ENCODE measurements at places on chromosomes 4 and X.

GRCh38 chr4:3257556-3258482, 8.9 kb downstream of the MSANTD1 start:
- DNase-seq, result no peak

- no peak for DNase-seq
These were observed 449.7 kb downstream of the PCDH7 start for GRCh38 chr4:31169846-31170245.

- peak; percentile 86 for DNase-seq
These were observed 22.9 kb upstream of the CWH43 start for GRCh38 chr4:48963042-48963679.

DNA sequence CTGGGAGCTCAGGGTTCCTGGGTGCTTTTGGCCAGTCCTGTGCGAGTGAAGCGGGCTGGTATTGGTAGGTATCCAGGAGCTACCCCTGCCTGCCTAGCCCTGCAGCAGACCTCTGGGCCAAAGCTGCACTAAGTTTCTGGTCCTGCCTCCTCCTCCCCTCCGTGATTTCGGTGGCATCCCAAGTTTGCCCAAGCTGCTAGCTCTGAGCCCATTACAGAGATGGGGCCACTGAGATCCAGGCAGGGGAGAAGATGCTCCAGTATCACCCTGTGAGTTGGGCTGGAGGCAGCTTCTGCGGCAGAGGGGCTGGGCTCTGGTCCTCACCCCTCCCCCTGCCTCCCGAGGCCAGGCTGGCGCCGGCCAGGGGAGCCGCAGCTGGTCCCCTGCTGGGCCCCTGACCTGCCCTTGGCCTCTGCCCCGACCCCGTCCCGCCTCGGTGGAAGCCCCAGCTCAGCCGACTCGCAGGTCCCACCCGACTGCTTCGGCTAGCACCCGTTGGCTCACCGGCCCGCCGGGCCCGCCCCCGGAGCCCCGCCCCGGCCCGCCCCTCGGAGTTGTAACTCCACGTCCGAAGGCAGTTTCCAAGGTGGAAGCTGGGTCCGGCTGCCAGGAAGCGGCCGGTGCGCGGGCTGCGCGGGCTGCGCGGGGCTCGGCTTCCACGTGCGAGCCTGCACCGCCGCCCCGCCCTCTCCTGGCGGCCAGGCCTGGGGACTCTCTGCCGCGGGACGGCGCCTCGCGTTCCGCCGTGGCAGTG, at the start of gene DUSP9:
Gene DUSP9 (plus strand): TSS at position 584 of the 754 bp plus-strand sequence. CDS start 751 bp downstream, outside the sequence.
- no peak for DNase-seq

- DNase-seq, result no peak
These were observed 3.1 kb downstream of the AMOT start for GRCh38 chrX:112837531-112837930.

GRCh38 chrX:33065415-33065814, 145.9 kb downstream of the DMD start:
- no peak for DNase-seq

- no peak for DNase-seq
These were observed 293.3 kb downstream of the ADGRL3 start for GRCh38 chr4:61493470-61493869.

DNA sequence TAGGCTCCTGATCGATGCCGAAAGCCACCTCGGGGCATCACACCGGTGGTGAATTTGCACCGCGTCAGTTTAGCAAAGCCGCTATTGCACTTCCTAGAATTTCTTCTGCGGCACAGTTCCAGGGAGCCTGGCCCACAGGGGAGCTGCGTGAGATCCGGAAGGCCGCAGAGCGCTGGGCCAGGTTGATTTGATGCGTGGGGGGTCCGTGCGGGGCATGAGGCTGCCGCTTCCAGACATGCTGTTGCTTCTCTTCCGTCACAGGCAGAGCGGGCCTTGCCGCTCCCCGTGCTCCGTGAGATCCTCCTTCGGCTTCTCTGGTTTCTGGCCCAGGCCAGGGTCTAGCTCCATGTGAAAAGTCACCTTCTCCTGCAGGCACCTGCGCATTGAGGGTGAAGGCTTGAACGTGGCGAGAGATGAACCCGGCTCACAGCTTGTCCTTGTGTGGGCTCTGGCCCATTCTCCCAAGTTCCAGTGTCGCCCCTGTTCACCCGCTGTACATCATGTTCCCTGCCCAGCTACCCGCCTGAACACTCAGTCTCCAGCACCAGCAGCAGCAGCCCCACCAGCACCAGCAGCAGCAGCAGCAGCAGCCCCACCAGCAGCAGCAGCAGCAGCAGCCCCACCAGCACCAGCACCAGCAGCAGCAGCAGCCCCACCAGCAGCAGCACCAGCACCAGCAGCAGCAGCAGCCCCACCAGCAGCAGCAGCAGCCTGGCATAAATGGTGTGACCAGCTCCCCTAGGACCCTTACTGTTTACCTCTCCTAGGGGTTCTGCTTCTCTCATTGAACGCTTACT, 131.2 kb downstream of the TRIML1 start:
- DNase-seq, result no peak

DNA sequence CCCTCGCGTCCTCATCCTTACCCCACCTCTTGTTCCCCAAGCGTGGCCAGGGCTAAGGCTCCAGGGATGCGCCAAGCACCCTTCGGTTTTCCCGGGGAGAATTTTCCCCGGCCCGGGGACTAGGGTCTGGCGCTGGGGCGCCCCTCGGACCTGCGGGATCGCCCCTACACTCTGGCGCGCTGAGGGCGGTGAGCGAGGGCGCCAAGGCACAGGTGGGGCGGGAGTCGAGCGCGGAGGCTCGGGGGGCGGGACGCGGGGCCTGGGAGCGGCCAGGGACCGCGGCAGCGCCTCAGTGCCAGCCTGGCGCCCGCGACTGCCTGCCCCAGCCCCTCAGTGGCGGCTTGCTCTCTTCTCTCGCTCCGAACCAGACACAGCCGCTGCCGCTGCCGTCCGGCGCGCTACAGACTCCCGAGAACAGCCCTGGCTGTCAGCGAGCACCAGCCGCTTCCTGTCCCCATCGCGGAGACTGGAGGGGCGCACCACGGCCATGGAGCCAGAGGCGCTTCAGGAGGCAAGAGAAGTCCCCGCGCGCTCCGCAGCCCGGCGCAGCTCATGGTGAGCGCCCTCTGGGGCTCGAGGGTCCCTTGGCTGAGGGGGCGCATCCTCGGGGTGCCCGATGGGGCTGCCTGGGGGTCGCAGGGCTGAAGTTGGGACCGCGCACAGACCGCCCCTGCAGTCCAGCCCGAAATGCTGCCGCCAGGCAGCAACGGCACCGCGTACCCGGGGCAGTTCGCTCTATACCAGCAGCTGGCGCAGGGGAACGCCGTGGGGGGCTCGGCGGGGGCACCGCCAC, at the start of gene DRD5:
Gene DRD5 (plus strand): TSS at position 292 of the 793 bp plus-strand sequence. CDS start 396 bp downstream, at position 688.
- no peak for DNase-seq

GRCh38 chrX:118353081-118353850, 7.4 kb downstream of the WDR44 start:
- DNase-seq, result no peak

GRCh38 chr4:86032476-86033022, 327.3 kb downstream of the MAPK10 start:
- peak; percentile 86 for DNase-seq

- DNase-seq, result no peak
These were observed 167.2 kb downstream of the WDFY3 start for GRCh38 chr4:84799318-84799717.

DNA sequence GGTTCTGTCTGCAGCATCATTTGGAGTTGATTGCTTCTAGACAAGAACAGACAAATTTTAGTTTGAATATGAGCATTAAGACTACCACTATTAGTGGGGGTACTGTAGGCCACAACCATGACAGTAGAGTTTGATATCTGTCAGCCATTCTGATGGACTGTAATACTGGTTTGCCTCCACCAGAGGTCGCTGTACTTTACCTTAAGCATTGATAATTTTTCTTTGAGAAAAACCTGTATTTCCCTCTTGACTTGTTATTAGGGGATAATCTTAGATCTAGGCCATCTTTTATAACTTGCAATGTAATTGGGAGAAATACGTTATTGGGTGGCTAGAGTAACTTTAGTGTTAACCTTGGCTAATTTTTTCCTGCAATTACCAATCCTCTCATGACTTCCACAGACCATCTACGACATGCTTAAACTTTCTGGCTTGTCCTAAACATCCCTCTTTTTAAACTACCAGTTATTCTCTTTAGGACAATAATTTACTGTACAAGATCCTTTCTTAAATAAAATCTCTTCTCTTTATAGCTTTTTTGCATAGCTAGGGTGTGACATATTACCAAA, 562.4 kb downstream of the MAGEB5 start:
- no peak for DNase-seq

- DNase-seq, result no peak
These were observed 14.0 kb upstream of the DUSP9 start for GRCh38 chrX:153633048-153633447.

DNA sequence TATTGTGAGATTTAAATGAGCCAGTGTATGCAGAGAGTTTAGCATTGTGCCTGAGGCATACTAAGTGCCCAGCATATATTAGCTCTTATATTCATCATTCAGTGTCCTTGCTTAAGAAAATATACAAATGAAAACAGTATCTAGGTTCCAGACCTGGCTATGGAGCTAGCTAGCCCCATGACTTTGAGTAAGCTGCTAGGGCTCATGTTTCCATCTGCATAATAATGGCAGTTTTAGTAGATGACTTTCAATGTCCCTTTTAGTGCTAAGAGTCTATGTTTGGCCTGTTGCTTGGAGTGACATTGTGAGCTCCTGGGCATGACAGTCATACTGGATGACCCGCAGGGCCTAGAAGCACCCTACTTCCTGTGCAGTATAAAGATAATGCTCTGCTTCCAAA, 435.3 kb downstream of the ZIC3 start:
- DNase-seq, result no peak

GRCh38 chr4:114598191-114599121, at the start of gene UGT8:
TSS of gene UGT8 (plus strand) at chr4:114598807. CDS start at chr4:114622881, 24,074 bp downstream.
- DNase-seq, result no peak

DNA sequence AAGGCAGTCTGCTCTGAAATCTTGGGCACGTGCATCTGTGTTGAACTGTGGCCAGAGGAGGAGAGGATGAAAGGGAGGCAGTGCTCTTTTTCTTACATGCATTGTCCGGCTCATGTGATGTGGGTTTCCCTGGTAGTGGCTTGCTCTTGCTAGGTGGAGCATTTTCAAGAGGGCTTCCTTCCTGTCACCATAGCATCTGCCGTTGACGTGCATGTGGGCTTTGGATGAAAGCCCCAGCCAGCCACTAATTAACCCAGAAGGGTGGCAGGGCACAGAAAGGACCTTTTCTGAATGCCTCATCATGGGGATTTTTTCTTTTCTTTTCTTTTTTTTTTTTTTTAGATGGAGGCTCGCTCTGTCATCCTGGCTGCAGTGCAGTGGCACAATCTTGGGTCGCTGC, 121.3 kb downstream of the GPR143 start:
- no peak for DNase-seq

GRCh38 chrX:24026432-24026831, 554 bp downstream of the KLHL15 start:
- no peak for DNase-seq

GRCh38 chr4:15893962-15894361, 44.6 kb downstream of the FGFBP1 start:
- peak; percentile 93 for DNase-seq

- no peak for DNase-seq
These were observed 320.8 kb upstream of the RASGEF1B start for GRCh38 chr4:81792521-81792920.

- DNase-seq, result no peak
These were observed 5.6 kb upstream of the ADGRL3 start for GRCh38 chr4:61194571-61194970.

GRCh38 chrX:100413229-100413628, 3.2 kb upstream of the PCDH19 start:
- peak; percentile 49 for DNase-seq

DNA sequence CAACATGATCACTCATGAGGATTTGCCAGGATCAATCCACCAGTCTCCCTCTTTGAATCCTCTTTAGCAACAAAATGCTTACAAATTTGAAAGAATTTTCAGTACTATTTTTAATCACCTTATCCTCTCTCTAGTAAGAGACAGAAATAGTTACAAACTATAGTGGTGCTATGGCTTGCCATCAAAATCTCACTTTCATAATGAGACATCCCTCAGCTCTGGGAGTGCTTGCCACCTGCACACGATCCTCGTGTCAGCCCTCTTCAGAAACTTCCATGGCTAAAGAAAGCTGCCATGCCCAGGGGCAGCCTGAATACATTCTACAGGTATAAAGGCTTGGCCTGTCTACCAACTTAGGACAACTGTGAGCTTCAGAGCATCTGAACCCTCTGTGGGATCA, 5.1 kb upstream of the DHX15 start:
- DNase-seq, result no peak

GRCh38 chr4:121138039-121138825, 25.9 kb downstream of the TNIP3 start:
- DNase-seq, result no peak

DNA sequence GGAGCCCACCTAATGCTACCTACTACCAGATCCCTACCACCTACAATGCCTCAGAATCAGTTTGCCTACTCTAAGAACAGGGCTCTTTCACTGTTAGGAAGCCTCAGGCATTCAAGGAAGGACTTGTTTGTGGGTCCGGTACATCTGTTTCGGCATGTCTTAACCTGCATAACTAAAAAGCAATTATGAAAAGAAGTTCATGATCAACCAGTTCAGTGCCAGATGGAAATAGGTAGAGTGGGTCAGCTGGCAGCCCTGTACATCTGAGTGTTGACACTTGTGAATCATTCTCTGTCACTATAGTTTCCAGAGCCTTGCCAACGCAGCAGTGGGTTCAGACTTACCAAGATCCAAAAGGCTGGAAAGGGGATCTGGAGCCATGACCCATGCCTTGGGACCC, 3.3 kb downstream of the TMEM185A start:
- no peak for DNase-seq

DNA sequence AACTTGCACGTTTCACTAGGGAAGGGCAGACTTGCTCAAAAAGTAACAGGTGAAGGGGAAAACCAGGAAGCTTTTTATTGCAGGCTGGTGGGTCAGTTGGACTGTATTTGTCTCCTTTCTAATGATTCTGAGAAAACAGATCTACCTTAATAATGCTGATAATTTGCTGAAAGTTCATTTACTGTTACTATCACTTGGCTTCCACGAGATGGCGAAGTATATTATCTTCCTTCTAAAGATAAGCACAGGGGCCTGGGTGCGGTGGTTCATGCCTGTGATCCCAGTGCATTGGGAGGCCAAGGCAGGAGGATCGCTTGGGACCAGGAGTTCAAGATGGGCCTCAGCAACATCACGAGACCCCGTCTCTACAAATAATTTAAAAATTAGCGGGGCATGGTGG, 16.4 kb downstream of the CCKAR start:
- no peak for DNase-seq

DNA sequence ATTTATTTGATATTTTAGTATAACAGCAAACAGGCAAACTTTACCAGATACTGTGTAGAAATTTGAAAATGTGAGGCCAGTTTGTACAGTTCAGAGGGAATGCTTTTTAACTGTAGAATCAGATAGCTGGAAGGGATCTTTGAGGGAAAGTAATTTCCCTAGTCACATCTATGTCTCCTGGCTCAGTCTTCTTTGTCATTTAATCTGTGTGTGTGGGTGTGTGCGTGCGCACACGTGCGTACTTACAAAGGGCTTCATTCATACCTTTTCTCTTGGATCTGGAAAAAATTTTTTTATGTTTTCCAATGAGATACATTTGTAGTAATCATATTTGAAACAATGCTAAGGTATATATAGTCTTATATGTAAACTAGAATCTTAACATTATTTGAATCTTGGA, 44.6 kb downstream of the IL13RA1 start:
- no peak for DNase-seq

All from fibroblast of the conjunctiva (primary cell).